ENCODE measurements at places on chromosomes 2 and 18. TPM values are rescaled to one million over a fixed set of nuclear protein-coding genes. Genes with fewer than 3 reads are reported as not detected.

- H3K27ac ChIP-seq: peak overlapping the region; percentile 7
- DNase-seq: no peak
- H3K36me3 ChIP-seq: no peaks in the 10 kb centered on the region
- H3K27me3 ChIP-seq: no peaks in the 10 kb centered on the region
- H3K4me3 ChIP-seq: no peak overlapping the region
These were observed 332.1 kb upstream of the TCF4 start for GRCh38 chr18:55920063-55920462.

DNA sequence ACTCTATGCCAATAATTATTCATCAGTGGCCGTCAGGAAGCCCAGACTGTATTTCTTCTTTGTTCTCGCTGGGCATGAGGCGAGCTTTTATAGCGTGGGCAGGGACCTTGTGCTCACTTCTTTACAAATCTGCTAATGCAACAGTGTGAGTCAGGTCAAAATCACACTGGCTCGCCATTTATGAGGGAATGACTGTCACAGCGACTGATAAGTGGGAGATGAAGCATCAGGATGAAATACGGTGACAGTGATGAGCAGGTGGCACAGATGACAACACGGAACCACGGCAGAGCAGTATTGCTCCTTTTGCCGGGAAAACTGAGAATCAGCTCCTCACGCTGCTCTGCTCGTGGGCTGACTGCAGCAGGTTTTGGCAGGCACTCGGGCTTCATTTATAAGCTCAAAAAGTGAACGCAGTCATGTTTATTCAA is 20.5 kb downstream of the TYMS start:
- no peak overlapping the region for H3K4me3 ChIP-seq
- H3K27me3 ChIP-seq: no peaks in the 10 kb centered on the region
- H3K27ac ChIP-seq: no peak overlapping the region
- H3K4me1 ChIP-seq: peaks cover 22% of the 10 kb centered on the region

DNA sequence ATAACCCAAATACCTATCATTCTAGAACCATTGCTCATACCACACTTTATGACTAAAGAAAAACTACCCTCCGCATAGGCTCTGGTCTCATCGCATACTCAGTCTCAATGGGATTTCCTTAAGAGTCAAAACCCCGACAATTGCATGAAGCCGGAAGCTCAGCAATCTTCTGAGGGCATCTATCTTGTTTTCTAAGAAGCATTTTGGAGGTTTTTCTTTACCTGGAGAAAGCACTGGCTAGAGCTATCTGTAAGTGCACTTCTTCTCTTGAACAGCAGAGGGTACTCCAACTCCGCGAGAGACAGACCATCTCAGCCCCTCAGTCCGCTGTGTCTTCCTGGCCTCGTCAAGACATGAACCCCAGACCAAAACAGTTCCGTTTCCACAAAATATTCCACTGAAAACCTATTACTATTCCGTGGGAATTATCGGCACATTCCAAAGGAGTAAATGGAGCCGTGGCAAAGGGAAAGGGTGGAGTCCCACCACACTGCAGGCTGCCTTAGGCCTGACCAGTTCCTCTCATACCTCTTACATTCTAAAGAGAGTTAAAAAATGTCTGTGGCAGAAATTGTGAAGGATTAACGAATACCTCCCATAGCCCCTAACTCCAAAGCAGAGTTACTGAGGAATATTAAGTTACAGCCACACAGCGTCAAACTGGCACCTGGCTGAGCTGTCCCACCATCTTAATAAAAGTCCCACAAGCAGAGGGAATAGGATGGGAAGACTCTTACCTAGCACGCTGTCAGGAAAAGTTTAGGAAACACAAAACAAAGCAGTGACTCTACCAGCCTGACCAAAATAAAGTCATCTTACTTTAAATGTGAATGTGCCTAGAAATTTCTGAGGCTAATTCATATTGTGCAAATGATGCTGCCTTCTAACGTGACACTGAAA is 325.6 kb upstream of the VRK2 start:
- H3K4me3 ChIP-seq: no peak overlapping the region
- no peak overlapping the region for H3K27ac ChIP-seq
- no peaks in the 10 kb centered on the region for H3K27me3 ChIP-seq
- H3K36me3 ChIP-seq: no peaks in the 10 kb centered on the region
- peaks cover 8% of the 10 kb centered on the region for H3K4me1 ChIP-seq

Gene MRPL33
- 61.3 TPM for total RNA-seq

Gene OSGEPL1
- 10.3 TPM for total RNA-seq

DNA sequence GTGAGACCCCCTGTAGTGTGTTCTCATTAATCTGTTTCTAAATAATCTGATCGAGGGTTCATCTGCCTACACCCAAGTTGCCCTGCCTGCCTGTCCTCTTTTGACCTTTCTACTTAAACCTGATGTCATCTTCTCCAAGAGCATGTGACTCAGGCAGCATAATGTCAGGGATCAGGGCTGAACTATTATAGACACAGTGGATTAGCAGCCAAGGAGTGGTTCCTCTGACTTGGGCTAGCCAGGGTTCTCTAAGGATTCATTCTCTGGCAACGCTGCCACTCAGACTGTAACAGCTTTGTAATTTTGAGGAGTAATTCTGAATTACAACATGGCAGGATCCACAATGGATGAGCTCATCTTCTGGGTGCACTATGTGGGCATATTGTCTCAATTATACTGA is 124.0 kb downstream of the MDH1 start:
- no peak overlapping the region for H3K27ac ChIP-seq
- no peaks in the 10 kb centered on the region for H3K36me3 ChIP-seq
- no peaks in the 10 kb centered on the region for H3K4me1 ChIP-seq
- no peak for DNase-seq

DNA sequence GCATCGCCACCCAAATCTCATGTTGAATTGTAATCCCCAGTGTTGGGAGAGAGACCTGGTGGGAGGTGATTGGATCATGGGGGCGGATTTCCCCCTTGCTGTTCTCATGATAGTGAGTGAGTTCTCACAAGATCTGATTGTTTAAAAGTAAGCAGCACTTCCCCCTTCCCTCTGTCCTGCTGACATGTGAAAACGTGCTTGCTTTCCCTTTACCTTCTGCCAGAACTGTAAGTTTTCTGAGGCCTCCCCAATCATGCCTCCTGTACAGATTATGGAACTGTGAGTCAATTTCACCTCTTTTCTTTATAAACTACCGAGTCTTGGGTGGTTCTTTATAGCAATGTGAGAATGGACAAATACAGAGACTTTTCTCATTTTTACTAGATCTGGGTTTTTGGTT is 161.4 kb upstream of the SP5 start:
- H3K36me3 ChIP-seq: peaks cover 11% of the 10 kb centered on the region
- DNase-seq: no peak
- H3K27me3 ChIP-seq: no peaks in the 10 kb centered on the region

Gene GALNT14
- total RNA-seq: 0.67 TPM

DNA sequence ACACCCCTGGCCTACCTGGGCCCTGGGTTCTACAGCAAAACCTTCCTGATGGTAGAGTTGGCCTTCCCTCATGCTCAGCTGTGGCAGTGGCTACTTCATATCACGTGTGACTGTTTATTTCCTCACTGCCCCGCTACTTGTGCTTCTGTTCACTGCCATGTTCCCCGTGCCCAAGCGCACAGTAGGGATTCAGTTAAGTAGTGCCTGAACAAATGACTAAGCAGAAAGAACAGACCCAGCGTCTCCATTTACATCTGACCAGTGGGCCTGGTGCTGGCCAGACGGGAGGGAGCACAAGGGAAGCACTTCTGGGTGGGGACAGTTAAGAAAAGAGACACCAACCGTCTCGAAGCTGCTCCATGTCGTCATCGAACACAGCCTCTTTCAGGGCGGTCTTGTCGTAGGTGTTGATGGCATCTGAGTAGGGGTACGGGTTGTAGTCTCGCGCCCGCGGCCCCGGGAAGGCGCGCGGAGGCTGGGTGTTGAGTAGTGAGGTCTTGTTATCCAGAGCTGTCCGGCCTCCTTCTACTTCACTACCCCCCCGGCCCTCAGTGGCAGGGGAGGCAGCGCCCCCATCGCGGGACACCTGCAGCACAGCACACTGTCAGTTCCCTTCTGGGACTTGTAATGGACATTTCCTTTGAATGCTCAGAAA is 82.4 kb upstream of the TFCP2L1 start:
- H3K4me3 ChIP-seq: no peak overlapping the region
- no peaks in the 10 kb centered on the region for H3K27me3 ChIP-seq
- H3K36me3 ChIP-seq: peaks cover 12% of the 10 kb centered on the region
- no peak for DNase-seq

DNA sequence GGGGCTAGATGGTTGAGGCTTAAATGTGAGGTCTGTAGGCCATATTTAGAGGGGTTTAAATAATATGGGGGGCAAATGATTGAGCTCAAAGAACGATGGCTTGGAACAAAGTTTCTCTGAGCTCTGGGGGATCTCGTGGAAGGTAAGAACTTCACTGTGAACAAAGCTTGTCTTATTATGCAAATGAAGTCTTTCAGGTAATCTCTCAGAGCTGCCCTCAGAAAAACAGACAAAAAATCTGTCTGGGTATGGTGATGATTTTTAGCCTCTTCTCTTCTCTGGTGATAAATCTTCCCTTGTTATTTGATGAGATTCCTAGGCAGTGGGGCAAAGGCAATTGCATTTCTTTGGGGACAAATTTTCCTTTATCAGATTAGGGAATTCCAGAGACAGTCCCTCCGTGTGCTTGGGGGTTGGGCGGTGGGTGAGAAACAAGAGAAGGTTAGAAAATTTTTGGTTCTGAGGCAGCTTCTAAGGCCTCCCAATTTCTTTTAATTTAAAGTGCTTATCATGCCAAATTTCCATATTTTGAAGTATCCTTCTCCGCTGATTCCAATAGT is 760.4 kb downstream of the TSN start:
- no peaks in the 10 kb centered on the region for H3K27me3 ChIP-seq
- no peak for DNase-seq
- H3K27ac ChIP-seq: no peak overlapping the region
- H3K36me3 ChIP-seq: no peaks in the 10 kb centered on the region

GRCh38 chr2:236642125-236642524 is 72.5 kb downstream of the ACKR3 start:
- no peak for DNase-seq
- peaks cover 37% of the 10 kb centered on the region for H3K27me3 ChIP-seq
- no peaks in the 10 kb centered on the region for H3K4me1 ChIP-seq
- H3K4me3 ChIP-seq: no peak overlapping the region
- no peak overlapping the region for H3K27ac ChIP-seq

Gene AMER3
- total RNA-seq: not detected

Gene HOXD10
- total RNA-seq: not detected

GRCh38 chr18:74546751-74547530 is 12.6 kb downstream of the CNDP1 start:
- H3K4me3 ChIP-seq: no peak overlapping the region
- H3K4me1 ChIP-seq: no peaks in the 10 kb centered on the region
- H3K36me3 ChIP-seq: peaks cover 3% of the 10 kb centered on the region
- H3K27ac ChIP-seq: no peak overlapping the region
- no peak for DNase-seq
- no peaks in the 10 kb centered on the region for H3K27me3 ChIP-seq

- DNase-seq: no peak
- peaks cover 13% of the 10 kb centered on the region for H3K4me1 ChIP-seq
- H3K4me3 ChIP-seq: no peak overlapping the region
- no peak overlapping the region for H3K27ac ChIP-seq
- peaks cover 9% of the 10 kb centered on the region for H3K36me3 ChIP-seq
These were observed 141.0 kb downstream of the THADA start for GRCh38 chr2:43454791-43455190.

GRCh38 chr2:77962943-77963342 is 440.8 kb upstream of the LRRTM4 start:
- H3K4me1 ChIP-seq: no peaks in the 10 kb centered on the region
- H3K27me3 ChIP-seq: no peaks in the 10 kb centered on the region
- no peak for DNase-seq

GRCh38 chr2:26460613-26461031 is 17.3 kb downstream of the OTOF start:
- H3K36me3 ChIP-seq: no peaks in the 10 kb centered on the region
- no peaks in the 10 kb centered on the region for H3K27me3 ChIP-seq
- DNase-seq: no peak
- no peak overlapping the region for H3K4me3 ChIP-seq
- no peak overlapping the region for H3K27ac ChIP-seq

Data from activated T-cell treated with anti-CD3 and anti-CD28 coated beads, Interleukin-2, amount 50 U/mL, for 72 hours (primary cell).